ENCODE measurements at places on chromosomes 2 and 18.

DNA sequence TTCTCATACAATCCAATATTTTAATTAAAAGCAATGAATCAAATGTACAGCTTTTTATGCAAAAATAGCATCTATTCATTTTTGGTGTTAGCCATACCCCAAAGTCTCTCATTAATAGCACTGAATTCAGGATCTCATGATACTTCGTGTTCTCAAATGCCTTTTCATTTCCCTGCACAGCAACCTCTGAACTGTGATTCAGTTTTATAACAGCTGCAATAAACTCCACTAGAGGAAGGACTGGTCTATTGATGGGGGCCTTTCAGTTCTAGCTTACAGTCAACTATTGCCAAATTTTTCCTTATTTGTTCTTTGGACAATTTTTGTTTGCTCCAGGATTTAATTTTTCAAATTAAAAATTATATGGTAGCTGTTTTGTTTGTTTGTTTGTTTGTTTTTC, 4.8 kb upstream of the TMEM87B start:
- no peak overlapping the region for H3K4me3 ChIP-seq
- H3K4me1 ChIP-seq: peaks cover 6% of the 10 kb centered on the region
- H3K27me3 ChIP-seq: no peaks in the 10 kb centered on the region
- no peaks in the 10 kb centered on the region for H3K36me3 ChIP-seq

DNA sequence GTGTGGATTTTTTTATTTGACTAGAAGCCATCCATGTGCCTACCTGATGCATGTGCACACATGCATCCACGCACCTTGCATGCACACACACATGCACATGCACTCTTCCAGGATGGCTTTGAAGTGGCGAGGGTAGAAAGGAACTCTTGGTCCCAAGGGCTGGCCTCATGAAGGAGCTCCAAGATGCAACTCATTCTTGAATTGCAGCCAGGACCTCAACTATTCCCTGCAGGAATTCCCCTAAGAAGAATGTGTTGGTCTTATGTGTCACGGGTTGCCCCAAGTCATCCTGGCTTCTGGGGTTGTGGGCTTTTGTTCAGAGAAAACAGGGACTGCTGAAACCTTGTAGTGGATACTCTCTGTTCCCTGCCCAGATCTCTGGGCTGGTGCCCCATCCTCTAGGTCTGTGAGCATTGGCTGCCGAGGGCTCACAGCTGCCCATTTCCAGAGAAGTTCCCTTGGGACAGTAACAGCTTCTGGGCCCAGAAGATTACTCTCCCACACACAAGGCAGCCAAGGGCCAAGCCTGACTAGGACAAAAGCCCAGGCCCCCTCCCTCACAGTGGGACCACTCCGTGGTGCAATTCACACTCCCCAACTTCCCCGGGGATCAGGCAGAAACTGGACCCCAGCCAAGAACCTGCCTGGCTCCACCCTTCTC, 137.6 kb downstream of the COPS8 start:
- H3K36me3 ChIP-seq: no peaks in the 10 kb centered on the region
- H3K4me3 ChIP-seq: no peak overlapping the region
- H3K27me3 ChIP-seq: peaks cover 10% of the 10 kb centered on the region
- no peak overlapping the region for H3K27ac ChIP-seq
- H3K4me1 ChIP-seq: no peaks in the 10 kb centered on the region

DNA sequence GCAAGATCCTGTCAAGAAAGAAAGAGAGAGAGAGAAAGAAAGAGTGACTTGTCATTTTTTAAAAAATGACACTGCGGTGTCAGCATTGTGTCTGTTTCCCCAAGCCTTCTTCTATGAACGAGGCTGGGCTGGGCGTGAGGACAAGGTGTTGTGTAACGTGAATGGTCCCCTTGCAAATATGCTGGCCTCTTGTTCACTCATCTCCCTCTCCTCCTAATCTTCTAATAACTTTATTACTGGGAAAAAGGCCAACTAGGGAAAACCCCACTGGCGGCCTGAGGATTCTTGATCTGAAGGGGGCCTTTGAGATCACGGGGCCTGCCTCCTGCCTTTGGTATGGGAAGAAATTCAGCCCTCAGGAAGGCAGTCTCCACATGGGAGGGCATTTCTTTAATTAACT, 163.1 kb downstream of the MIB1 start:
- no peak for DNase-seq
- H3K27me3 ChIP-seq: no peaks in the 10 kb centered on the region
- no peaks in the 10 kb centered on the region for H3K4me1 ChIP-seq
- H3K27ac ChIP-seq: no peak overlapping the region
- H3K36me3 ChIP-seq: no peaks in the 10 kb centered on the region

- H3K27me3 ChIP-seq: no peaks in the 10 kb centered on the region
- H3K27ac ChIP-seq: no peak overlapping the region
- no peaks in the 10 kb centered on the region for H3K36me3 ChIP-seq
- H3K4me3 ChIP-seq: no peak overlapping the region
- DNase-seq: no peak
Observed at GRCh38 chr2:121212661-121213325, 72.2 kb downstream of the TFCP2L1 start.

DNA sequence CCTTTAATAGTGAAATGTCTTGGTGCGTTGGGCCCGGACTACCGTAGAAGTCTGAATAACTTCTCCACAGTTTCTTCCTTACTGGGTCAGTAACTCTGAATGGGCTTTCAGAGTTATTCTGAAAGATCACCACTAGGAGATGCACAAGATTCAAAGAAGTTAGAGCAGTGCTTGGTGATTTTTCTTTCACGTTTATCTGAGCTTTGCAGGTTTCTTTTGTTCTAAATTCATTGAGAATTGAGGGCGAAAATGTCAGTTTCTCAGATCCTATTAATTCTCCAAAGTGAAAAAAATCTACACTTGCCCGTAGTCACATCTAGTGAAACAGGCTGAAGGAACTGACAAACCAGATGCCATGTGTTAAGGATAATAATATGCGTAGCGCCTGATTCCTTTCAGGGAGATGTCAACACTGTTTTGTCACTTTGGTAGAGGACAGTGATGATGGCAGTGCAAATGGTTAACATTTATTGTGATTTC, 70.1 kb downstream of the QPCT start:
- H3K4me1 ChIP-seq: no peaks in the 10 kb centered on the region
- no peaks in the 10 kb centered on the region for H3K27me3 ChIP-seq
- no peaks in the 10 kb centered on the region for H3K36me3 ChIP-seq
- no peak overlapping the region for H3K27ac ChIP-seq

GRCh38 chr2:203450561-203450960, 84.5 kb downstream of the RAPH1 start:
- no peaks in the 10 kb centered on the region for H3K36me3 ChIP-seq
- H3K27me3 ChIP-seq: no peaks in the 10 kb centered on the region
- no peak for DNase-seq
- H3K27ac ChIP-seq: no peak overlapping the region
